ENCODE measurements at places on chromosomes 2 and 18. TPM values are rescaled to one million over a fixed set of nuclear protein-coding genes. Genes with fewer than 3 reads are reported as not detected.

G6PC2 gene
- not detected for total RNA-seq

SERPINE2 gene
- total RNA-seq, result 22.1 TPM

MCFD2 gene
- 52.4 TPM for total RNA-seq

TRIM43 gene
- not detected for total RNA-seq

IL36A gene
- not detected for total RNA-seq
